Head of caudate nucleus (tissue), 42 donors: ENCODE measurements at places on chromosomes 4 and X.

- DNase-seq = no peak
These were observed 45.7 kb upstream of the INTU start for GRCh38 chr4:127586922-127587571.

GRCh38 chr4:173696011-173696410 is 166.0 kb upstream of the HAND2 start:
- no peak for DNase-seq

- no peak for DNase-seq
These were observed 1639.0 kb upstream of the IGFBP7 start for GRCh38 chr4:58749206-58749605.

DNA sequence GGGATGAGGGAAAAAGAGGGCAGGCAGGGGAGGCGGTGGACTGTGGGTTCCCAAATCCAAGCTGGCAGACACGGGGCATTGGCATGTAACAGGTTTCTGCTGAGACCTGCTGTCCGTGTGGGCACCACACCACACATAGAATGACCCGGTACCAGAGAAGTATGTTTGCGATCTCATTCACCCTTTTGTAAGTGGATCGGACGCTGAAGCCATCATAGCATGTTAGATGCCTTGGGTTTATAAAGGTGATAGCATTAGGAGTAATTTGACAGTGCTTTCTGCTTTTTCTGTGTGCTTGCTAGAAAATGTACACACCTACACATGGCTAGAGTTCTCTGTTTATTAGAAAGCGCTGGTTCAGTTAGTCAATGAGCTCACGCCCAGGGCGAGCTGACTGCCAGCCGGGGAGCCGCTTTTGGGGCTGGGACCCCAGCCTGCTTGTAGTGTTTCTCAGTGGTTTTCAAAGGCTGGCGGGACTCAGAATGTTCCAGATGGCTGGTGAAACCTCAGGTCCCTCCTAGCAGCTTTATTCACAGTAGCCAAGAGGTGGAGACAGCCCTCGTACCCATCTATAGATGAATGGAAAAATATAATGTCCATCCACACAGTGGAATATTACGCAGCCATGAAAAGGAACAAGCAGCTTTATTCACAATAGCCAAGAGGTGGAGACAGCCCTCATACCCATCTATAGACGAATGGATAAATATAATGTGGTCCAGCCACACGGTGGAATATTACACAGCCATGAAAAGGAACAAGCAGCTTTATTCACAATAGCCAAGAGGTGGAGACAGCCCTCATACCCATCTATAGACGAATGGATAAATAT is 579 bp downstream of the IL3RA start:
- no peak for DNase-seq

- DNase-seq = no peak
These were observed 87.3 kb downstream of the STPG2 start for GRCh38 chr4:98055800-98056501.

GRCh38 chr4:153159728-153160221 is 44.5 kb upstream of the TRIM2 start:
- DNase-seq = no peak

DNA sequence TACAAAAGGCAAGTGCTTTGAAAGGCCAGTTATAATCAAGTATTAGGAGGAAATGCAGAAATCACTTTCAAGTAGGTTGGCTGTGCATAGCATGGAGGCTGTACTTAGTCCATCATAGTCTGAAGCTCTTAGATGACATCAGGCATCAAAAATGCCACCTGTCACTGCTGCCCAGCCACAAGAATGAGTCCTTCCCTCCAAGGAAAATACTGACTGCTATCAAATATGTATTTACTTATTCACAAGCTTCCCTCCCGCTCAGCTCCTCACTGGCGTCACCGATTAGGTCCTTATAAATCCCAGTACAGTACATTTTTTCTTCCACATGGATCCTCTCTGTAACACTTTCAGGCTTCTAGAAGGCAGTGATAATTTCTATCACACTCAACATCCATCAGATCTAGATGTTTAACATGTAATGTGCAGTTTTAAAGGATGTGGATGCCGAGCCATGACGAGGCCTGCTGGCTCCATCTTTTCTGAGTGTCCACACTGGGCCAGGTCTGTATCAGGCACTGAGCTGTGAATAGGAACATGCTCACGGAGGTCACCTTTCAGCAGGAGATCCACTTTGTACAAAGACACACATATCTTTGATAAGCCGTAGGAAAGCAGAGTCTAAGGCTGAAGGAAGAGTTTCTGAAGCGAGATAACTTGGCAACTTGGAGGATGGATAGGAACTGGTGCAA is 121.9 kb downstream of the PALLD start:
- no peak for DNase-seq

DNA sequence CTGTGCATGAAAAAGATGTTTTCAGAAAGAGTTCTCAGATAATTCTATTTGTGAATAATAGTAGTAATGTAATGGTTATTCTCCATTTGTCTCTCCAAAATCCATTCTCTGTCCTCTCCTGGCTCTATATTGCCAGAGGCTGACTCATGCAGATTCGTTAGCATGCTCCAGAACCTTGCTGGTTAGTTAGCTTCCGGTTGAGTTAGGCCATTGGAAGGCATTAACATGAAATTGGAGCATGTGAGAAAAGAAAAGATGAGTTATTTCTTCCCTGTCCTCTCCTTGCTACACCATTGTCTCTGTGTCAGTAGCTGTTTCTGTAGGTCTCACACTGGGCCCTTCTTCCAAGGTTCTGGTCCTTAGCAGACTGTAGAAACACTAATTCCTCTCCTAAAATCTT is 23.5 kb upstream of the PRDM8 start:
- DNase-seq = no peak

DNA sequence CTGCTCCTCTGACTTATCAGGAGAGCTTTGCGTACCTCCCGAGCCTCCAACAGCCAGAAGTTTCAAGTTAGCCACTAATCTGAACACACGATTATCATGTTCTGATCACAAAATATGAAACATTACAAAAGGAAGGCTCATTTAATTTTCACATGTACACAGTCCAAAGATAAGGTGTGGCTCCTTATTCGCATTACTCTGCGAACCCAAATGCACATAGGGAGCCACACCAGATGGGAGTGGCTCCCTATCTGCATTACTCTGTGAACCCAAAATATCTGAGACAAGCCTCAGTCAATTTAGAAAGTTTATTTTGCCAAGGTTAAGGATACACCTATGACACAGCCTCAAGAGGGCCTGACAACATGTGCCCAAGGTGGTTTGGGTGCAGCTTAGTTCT is 28.4 kb downstream of the TLR8 start:
- no peak for DNase-seq

DNA sequence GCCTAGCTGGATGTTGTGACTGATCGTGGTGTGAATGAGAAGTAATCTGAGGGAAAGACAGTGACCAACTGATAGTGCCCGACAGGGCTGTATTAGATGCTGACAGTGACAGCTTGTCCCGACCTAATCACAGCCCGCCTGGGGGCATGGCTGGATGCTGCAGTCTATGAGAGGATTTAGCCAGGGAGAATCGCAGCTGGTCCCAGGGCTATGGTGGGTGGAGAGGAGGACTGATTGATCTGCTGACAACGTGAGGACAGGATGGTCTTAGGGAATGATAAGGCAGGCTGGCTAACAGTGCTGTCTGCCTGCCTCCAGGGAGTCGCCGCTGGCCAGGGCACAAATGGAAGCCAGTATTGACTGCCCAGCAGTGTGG is 621 bp upstream of the SUV39H1 start:
- no peak for DNase-seq

- no peak for DNase-seq
These were observed 102.5 kb upstream of the ANXA10 start for GRCh38 chr4:167989815-167990214.
